Right atrium auricular region (tissue), 2 donors: ENCODE measurements at places on chromosomes 13 and 19. TPM values are rescaled to one million over a fixed set of nuclear protein-coding genes. Genes with fewer than 3 reads are reported as not detected.

The LILRA1 gene
- not detected for total RNA-seq

The WASF3 gene
- total RNA-seq: 11.8 TPM

The LRG1 gene
- total RNA-seq: 0.67 TPM

The TEX101 gene
- total RNA-seq: not detected

The MAG gene
- total RNA-seq: not detected

The JOSD2 gene
- 26.6 TPM for total RNA-seq

The SCGB2B2 gene
- not detected for total RNA-seq

The POLD1 gene
- total RNA-seq: 10.0 TPM

The GFY gene
- total RNA-seq: not detected

The KPNA3 gene
- 42.0 TPM for total RNA-seq

The VAV1 gene
- 1.4 TPM for total RNA-seq

The SIRT2 gene
- 170 TPM for total RNA-seq

The NKPD1 gene
- 0.16 TPM for total RNA-seq

The GJA3 gene
- total RNA-seq: 3.2 TPM

The C13orf46 gene
- 0.59 TPM for total RNA-seq

The ZNF235 gene
- 3.0 TPM for total RNA-seq

The KANK3 gene
- total RNA-seq: 18.4 TPM

The C19orf53 gene
- total RNA-seq: 272 TPM

The CEACAM16 gene
- total RNA-seq: not detected

The TTYH1 gene
- 2.7 TPM for total RNA-seq

The SYT5 gene
- 0.08 TPM for total RNA-seq

The DACT3 gene
- total RNA-seq: 25.9 TPM

The ASF1B gene
- 1.4 TPM for total RNA-seq

The CABP5 gene
- not detected for total RNA-seq

The THAP8 gene
- total RNA-seq: 5.7 TPM
